DND-41 (cell line): ENCODE measurements at places on chromosomes 1 and 21.

DNA sequence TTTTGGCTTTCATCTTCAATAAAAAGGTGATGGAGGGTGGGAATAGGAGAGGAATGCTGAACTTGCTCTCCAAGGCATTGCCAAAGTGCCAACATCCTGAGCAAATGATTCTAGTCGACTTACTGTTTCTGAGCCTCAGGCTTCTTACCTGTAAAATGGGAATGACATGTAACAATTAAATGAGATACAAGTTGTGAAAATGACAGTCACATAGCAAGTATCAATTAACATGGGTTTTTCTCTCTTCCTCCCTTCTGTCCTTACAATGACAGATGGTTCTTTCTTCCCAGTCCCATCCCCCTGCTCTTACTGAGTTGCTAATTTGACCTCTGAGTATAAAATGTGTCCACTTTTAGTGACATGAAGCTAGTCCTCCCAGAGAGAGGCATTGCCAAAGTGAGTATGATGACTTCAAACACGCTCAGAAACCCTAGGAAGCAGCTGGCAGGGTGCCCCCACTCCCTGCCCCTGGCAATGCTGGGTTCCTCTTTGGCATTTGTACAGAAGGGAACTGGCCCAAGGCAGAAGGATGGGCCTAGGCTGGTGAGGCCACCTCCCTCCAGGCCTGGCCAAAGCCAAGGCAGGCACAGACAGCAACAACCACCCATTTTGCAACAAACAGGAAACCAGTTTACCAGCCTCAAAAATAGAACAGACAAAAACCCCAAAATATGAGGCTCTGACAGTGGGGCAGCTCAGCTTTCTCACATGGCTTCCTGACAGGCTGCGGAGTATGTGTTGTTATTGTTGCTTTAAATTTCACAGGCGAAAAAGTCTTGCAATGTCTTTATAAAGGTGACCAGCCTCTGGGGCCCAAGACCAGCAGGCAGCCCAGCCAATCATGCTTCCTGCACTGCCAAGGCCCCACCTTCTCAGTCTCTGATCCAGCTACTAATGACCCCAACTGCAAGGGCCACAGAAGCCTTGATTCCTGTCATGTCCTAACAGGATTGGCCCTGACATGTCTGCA is 115.9 kb downstream of the HIVEP3 start:
- DNase-seq, result no peak

GRCh38 chr1:15299806-15300205 is 52.8 kb downstream of the FHAD1 start:
- no peak for DNase-seq

DNA sequence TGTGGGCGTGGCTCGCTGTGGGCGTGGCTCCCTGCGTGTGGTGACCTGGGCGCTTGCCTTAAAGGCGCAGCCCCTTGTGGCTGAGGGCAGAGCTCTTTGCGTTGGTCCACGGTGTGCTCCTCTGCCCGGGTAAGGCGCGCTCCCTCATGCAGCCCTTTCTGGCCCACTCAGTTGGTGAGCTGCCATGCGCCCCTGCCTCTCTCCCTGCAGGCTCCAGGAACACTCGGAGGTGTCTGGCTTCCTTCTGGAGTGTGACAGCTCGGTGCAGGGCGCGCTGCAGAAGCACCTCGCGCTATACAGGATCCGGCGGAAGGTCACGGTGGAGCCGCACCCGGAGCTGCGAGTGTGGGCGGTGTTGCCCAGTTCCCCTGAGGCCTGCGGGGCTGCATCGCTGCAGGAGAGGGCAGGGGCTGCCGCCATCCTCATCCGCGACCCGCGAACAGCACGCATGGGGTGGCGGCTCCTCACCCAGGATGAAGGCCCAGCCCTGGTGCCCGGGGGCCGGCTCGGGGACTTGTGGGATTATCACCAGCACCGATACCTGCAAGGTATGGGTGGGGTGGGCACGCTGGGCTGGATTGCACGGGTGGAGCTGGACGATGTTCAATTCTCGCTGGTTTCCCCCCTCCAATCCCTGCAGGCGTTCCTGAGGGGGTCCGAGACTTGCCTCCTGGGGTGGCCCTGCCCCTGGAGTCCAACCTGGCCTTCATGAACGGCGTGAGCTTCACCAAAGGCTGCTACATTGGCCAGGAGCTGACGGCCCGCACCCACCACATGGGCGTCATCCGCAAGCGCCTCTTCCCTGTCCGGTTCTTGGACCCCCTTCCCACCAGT is 9.1 kb downstream of the IBA57 start:
- DNase-seq, result no peak

DNA sequence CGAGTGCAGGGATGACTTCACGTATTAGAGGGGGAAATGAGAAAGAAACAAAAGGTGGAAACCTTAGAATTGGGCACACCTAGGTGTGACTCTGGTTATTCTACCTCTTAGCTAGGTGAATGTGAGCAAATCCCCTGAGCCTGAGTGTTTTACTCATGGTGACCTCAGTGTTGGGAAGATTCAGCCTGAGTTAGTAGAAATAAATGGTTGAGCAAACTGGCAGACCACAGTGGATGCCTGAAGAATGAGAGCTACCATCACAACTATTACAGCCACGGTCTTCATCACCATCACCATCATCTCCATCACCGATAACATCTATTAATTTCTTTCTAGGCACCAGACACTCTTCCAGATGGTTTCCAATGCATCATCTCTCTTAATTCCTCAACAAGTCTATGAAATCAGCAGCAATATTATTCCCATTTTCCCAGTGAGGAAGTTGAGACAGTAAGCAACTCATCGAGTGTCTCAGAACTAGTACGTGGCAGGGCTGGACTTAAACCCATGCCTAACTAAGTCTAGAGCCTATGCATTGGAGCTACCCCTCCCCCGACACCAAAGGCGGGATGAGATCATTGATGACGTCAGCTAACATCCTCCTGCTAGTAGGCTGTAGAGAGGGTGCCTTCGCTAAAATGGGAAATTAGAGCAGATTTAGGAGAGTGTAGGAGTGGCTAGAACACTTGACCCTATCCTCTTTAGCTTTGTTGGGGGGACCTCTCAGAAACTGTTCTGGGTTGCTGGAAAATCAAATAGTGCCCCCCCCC is 7.9 kb upstream of the KAZN start:
- DNase-seq, result peak; percentile 9

DNA sequence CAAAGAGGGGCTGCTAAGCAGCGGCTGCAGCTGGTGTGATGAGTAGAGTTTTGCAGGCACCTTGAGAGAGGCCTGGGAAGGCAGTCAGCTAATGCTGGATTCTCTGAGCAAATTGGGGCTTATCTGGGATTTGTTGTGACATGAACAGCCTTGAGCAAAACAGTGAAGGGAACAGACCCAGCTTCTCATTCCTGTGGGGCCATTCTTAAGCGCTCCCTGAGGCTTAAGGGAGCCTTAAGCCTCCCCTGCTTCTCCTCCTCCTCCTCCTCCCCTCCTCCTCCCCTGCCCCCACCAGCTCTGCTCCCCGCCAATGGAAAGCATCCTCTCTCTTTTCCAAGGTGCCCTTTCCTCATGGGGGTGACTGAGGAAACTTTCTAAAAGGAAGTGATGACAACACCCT is 21.3 kb downstream of the HMGCS2 start:
- DNase-seq, result no peak

DNA sequence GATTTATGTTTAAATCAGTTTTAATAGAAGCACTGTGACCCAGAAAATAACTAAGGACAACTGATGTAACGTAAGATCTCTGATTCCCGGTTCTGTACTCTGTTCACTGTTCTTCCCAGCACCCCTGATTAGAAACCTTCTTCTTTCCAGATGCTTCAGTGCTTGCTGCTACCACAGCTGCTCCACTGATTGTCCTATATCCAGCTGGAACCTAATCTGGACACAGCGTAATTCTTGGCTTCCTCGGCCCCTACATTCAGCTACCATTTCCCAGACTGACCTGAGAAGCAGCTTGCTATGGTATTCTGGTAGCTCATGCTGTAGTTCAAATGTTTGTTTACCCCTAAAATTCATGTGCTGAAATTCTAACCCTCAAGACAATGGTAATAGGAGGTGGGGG is 302.7 kb downstream of the GRIK1 start:
- no peak for DNase-seq

DNA sequence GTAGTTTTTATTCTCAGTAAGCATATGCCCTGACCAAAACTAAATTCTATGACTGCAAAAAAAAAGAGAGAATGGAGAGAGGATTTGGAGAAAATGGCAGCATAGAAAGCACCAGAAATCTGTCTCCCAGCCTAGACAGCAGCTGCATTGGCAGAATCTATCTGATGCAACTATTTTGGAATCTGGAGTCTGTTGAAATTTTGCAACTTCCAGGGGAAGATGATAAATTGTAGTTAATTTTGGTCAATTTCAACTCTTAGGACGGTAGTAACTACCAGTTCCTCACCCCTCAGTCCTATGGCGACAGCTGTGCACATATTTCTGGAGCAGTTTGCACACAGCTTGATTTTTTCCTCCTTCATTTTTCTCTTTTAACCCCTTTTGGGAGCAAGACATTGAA is 10.9 kb downstream of the EXO5 start:
- DNase-seq, result no peak

DNA sequence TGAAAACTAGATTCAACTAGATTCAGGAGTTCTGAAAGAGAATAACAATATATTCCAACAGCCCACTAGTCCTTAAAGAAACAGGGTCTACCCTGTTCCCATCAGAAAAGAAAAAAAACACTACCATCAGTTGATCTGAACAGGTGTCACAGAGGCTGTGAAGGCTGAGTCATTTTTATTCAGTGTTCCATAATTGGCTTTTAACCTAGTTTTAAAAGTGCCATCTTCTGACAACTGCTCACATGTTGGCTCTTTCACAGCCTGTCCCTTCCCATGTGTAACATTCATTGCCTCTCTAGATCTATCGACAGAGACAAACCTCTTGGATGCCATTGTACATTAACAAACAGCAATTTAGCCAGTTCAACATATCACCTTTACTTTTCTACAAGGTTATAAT is 243.7 kb downstream of the TBX15 start:
- no peak for DNase-seq

GRCh38 chr21:46500224-46500861 is 41.7 kb downstream of the DIP2A start:
- DNase-seq, result no peak

- DNase-seq, result no peak
Observed at GRCh38 chr1:204074274-204075138, 1.6 kb downstream of the SOX13 start.

GRCh38 chr1:81542196-81542595 is 258.5 kb upstream of the ADGRL2 start:
- no peak for DNase-seq

- peak; percentile 41 for DNase-seq
Observed at GRCh38 chr1:117060441-117061317, 553 bp downstream of the TTF2 start.

DNA sequence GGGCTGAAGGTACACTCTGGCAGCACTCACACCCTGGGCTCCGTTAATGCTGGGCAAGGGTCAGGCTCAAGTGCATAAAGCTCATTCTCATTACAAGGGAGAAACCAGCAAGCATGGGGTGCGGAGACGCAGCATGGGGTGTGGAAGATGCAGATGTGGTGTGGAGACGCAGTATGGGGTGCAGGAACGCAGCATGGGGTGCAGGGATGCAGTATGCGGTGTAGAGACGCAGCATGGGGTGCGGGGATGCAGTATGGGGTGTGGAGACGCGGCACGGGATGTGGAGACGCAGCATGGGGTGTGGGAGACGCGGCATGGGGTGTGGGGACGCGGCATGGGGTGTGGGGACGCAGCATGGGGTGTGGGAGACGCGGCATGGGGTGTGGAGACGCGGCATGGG is 390.7 kb downstream of the NPHP4 start:
- DNase-seq, result no peak

DNA sequence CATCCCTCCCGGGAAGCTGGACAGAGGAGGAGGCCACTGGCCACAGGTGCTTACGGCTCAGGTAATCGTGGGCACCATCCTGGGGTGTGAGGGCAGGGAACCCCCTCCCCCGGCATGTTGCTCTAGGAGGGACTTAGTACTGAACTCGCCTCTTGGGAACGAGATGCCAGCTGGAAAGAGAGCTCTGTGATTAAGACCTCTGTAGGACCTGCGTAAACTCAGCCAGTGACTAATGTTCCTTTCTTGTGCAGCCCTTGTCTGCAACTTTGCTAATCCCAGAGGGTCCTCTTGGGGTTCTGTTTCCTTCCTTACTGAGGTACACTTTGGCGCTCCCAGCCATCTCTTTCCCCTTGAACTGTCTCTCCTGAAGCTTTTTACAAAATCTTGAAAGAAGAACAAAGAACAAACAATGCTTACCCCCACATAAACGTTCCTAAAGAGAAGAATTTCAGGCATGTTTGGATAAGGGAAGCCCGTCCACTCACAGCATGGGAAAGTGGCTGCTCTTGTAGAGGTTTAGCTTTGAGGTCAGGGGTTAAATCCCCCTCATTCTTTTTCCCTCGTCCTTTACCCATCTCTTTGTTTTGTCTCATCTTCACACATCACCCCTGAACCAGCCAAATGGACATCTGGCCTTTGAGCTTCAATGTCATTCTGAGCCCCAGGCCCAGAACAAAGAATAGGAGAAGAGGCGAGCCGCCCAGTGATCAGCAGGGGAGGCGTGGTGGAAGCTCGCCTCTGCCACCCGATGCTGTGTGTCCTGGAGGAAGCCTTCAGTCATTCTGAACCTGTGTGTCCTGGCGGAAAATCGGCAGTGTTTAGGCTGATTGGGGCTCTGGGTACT is 37.4 kb downstream of the CITED4 start:
- no peak for DNase-seq

DNA sequence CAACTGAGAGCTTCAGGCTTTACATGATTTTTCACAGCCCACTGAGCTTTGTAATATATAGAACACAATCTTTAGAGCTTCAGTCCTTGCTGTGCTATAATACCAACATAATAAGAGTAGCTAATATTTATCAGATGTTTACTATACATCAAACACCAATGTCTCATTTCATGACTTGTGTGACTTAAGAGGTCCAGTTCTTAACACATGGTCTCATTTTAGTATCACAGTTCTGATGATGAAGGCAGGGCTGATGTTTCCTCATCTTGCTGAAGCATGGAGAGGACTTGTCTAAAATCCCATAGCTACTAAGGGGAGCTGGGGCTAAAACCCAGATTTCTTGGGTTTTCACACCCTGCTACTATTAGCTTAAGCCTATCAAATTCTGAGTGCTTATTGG is 5.5 kb downstream of the MTR start:
- DNase-seq, result no peak

DNA sequence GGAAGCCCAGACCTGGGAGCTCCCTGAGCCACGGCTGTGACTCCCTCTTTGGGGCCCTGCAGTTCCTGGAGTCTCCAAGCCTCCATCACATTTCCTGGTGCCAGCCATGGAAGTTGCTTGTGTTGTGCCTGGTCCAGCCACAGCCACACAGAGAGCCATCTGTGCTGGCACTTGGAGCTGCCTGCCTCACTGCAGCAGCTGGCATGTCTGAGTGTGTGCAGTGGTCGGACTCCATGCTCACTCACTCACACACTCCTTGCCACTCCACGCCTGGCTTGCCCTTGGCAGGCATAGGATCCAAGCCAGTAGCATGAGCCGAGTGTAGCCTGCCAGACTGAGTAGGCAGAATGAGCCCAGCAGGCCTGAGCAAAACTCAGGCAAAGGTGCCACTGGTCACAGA is 516.3 kb upstream of the BEND5 start:
- no peak for DNase-seq

- DNase-seq, result no peak
Observed at GRCh38 chr21:17195976-17196375, 316.9 kb upstream of the CXADR start.

- peak; percentile 82 for DNase-seq
Observed at GRCh38 chr1:167555971-167556714, 2.6 kb upstream of the CREG1 start.
